ENCODE measurements at places on chromosomes 1 and 21. TPM values are rescaled to one million over a fixed set of nuclear protein-coding genes. Genes with fewer than 3 reads are reported as not detected.

Gene S100A7
- not detected for total RNA-seq

GRCh38 chr1:228148935-228149405, 760 bp upstream of the GJC2 start:
- peak; percentile 14 for DNase-seq

- no peak for DNase-seq
These were observed 24.0 kb upstream of the CLIC6 start for GRCh38 chr21:34644825-34645224.

DNA sequence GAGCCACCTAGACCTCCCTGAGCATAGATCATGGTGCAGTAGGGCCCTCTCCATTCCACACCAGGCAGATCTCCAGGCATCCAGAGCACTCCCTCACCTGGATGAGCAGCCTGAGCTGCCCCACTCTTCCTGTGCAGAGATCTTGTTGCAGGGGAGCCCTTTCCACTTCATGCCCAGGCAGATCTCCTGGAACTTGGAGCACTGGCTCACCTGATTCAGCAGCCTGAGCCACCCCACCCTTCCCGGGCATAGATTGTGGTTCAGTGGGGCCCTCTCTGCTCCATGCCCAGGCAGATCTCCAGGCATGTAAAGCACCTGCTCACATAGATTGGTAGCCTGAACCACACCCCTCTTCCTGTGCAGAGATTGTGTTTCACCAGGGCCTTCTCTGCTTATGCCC, 78.0 kb downstream of the SEC16B start:
- no peak for DNase-seq

DNA sequence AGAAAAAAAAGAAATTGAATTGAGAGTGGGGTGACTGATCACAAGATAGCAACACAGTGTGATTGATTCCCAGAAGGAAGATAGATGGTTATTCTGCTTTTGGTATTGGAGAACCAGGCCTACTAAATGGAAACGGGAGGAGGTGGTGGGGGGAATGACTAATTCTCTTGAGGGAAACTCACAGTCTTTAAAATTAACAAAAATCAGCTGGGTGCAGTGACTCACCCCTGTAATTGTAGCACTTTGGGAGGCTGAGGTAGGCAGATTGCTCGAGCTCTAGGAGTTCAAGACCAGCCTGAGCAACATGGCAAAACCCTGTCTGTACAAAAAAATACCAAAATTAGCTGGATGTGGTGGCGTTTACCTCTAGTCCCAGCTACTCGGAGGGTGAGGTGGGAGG, 134.6 kb upstream of the PDE4B start:
- DNase-seq: no peak

Gene FCRL2
- total RNA-seq: 0.56 TPM

Gene MIS18A
- total RNA-seq: 3.5 TPM

GRCh38 chr1:155192346-155193274, 15.1 kb downstream of the THBS3 start:
- DNase-seq: no peak

Gene DMBX1
- not detected for total RNA-seq

Gene NTNG1
- total RNA-seq: 28.5 TPM

Gene UMODL1
- total RNA-seq: not detected

DNA sequence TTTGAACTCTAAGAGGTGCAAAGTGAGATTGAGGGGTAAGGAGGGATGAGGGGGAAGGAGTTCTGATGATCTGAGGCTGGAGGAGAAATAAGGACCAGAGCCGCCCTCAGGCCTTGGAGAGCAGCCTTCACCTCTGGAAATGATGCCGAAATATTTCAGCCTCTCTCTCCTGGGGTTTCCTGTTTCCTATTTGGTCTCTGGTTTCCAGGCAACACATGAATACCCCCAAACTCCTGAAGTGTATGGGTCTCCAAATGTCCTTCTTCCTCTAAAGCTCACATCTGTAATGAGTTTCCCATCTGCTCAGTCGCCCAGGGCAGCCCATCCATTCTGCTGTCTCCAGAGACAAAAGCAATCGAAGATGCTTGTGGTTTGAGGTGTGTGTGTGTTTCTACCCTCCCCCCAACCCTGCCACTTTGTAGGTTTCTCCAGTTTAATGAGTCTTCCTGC, 52.0 kb upstream of the FAM20B start:
- DNase-seq: no peak

DNA sequence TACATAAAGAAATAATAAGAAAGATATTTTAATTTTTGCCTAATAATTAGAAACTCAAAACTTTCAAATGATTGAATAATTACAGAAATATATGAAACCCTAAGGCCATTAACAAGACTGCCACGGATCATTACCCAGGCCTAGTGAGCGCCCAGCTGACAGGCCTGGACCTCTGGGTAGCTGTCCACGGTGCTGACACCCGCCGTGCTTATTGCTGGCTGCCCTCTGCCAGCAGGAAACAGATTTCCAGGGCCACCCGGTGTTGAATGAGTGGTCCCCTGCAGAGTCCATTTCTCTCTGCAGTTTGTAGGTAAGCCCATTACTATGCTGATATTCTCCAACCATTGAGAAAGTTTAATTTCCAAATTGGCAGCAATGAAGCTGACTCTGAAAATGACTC, 254.4 kb upstream of the GJB5 start:
- no peak for DNase-seq

Gene TXNIP
- 2,478 TPM for total RNA-seq

DNA sequence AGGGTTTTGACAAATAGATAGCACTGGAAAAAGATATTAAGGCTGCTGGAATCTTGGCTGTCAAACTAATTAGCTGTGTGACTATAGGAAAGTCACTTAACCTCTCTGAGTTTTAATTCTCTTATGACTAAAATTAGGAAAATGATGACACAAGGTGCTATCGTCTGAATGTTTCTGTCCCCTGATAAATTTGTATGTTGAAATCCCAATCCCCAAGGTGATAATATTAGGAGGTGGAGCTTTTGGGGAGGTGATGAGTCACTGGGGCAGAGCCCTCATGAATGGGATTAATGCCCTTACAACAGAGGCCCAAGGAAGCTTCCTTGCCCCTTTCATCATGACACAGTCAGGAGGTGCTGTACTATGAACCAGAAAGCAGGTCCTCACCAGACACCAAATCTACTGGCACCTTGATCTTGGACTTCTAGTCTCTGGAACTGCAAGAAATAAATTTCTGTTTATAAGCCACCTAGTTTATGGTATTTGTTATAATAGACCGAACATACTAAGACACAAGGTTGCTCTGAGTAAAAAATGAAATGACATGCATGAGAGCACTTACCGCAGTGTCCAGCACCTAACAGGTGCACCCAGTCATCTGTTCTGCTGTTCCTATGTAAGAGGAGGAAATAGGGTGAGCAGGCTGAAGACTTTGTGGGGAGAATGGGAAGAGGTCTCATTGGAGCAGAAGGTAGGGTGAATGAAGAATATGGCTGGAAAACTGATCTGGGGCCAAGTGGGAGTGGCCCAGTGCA, 26.3 kb upstream of the DISP1 start:
- no peak for DNase-seq

Gene ITGB3BP
- 3.5 TPM for total RNA-seq

Gene GORAB
- total RNA-seq: 14.0 TPM

Gene DISP1
- 23.8 TPM for total RNA-seq

Measured in omental fat pad (tissue), 4 donors.